ENCODE measurements at places on chromosomes 5 and 9.

DNA sequence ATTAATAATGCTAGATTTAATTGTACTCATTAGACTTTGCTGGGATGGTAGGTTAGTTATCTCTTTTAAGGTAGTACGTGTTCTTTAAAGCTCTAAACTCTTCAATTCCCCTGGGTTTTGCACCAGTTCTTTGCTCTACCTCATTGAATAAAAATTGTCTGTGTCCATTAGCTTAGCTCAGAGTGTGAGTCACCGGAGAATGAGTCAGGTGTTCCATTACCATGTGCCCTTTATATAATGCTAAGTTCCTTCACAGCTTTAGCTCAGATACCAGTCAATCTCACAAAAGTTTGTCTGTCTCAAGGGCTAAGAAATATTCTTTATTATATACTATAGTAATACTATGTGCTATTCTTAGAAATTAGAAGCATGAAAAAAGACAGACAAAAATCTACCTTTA lies 339.4 kb downstream of the PRELID2 start:
- DNase-seq = no peak

DNA sequence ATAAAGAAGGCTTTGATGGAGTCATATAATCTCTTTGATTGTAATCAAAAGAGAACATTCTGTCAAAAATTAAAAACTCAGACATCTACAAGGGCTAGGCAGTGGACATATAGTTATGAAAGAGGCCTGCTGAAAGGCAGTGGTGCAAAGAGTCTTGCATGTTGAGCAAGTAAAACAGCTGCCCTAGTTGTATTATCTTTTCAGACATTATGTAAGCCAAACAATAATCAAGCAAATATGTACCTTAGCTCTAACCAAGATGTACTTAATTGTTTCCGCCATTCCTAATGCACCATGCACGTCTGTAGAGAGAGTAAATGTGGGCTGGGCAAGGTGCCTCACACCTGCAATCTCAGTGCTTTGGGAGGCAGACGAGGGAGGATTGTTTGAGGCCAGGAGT lies 14.3 kb downstream of the GAPT start:
- no peak for DNase-seq

GRCh38 chr9:129309906-129310305 lies 131.8 kb upstream of the IER5L start:
- no peak for DNase-seq

DNA sequence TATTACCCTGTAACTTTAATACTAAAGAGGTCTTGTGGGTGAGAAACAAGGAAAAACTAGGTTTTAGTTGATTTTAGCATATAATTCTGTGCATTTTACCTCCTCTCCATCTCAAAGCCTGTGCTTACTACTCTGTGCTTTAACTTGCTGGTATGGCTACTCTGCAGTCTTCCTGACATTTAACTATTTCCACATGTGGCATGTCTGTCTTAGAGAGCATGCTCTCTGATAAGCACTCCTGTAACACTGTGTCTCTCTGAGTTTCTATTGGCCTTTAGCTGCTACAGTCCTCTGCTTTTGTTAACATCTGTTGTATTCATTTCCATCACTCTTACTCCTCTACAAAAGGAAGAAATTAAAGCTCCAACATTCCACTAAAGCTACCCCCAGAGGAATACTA lies 418.3 kb downstream of the RAB3C start:
- no peak for DNase-seq

GRCh38 chr9:16135968-16136367 lies 583.1 kb downstream of the CCDC171 start:
- no peak for DNase-seq

Measured in activated gamma-delta T cell treated with Interleukin-2 at 50 U/mL for 16 hours (primary cell).